ENCODE measurements at places on chromosomes 2 and 18.

DNA sequence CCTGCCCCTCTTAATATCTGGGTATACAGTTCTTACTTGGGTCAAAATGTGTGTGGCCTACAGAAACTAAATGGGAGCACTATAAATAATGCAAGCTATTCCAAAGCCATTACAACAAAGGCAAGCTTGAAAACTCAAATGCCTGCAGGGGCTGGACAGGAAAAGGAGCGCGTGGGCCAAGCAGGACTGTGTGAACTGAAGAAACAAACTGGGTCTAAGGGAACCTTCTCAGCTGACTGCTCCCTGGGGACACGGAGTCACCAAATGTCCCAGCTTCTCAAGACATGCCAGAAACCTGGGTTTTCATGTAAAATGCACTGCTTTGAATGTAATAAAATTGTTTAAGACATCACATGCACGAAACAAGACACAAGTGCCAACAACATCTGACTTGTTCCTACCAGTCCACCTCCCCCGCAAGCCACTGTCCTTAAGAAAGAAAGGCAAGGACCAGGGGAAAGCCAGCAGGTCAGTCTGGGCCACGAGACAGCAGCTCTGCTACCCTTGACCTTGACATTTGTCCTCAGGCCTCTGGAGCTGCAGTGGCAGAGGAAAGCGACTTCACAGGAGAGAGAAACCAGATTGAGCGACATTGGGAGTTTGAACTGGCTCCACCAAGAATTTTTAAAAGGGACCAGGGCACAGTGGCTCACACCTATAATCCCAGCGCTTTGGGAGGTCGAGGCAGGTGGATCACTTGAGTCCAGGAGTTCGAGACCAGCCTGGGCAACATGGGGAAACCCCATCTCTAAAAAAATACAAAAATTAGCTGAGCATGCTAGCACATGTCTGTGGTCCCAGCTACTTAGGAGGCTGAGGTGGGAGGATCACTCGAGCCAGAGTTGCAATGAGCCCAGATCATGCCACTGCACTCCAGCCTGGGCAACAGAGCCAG, 89.7 kb upstream of the SH3BP4 start:
- no peak for DNase-seq

GRCh38 chr18:76350134-76351025, 144.7 kb downstream of the ZNF516 start:
- DNase-seq: no peak

- no peak for DNase-seq
Measured at GRCh38 chr2:229342376-229342775, 71.3 kb upstream of the PID1 start.

- no peak for DNase-seq
Measured at GRCh38 chr2:174984561-174984960, 20.6 kb downstream of the CHN1 start.

- DNase-seq: no peak
Measured at GRCh38 chr2:58710795-58711279, 469.7 kb upstream of the FANCL start.

DNA sequence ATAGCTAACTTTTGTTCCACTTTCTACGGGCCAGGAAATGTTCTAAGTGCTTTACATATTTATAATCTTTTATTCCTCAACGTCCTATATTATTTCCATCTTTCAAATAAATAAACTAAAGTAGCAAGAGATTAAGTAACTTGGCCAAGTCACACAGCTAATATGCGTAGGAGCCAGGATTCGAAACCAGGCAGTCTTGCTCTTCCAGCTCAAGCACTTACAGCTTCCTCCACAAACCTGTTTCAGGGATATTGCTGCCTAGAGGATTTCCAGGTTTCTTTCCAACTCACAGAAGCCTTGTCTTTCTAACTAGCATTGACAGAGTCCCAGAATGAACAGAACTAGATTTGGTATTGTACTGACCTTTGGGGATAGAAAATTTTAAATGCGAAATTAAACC, 102.5 kb downstream of the FIGN start:
- DNase-seq: no peak

- DNase-seq: no peak
Measured at GRCh38 chr2:24015562-24016375, 5.9 kb downstream of the MFSD2B start.

All from left renal cortex interstitium (tissue), 4 donors.